ENCODE measurements at places on chromosomes 1 and 21.

- no peak for DNase-seq
These were observed 105.8 kb downstream of the TNFSF18 start for GRCh38 chr1:172944931-172945330.

- DNase-seq, result no peak
These were observed 355.1 kb downstream of the GPATCH2 start for GRCh38 chr1:217275655-217276398.

- DNase-seq, result no peak
These were observed 66.3 kb downstream of the RRAGC start for GRCh38 chr1:38793299-38793698.

- DNase-seq, result no peak
These were observed 29.8 kb upstream of the CACYBP start for GRCh38 chr1:174969977-174970376.

DNA sequence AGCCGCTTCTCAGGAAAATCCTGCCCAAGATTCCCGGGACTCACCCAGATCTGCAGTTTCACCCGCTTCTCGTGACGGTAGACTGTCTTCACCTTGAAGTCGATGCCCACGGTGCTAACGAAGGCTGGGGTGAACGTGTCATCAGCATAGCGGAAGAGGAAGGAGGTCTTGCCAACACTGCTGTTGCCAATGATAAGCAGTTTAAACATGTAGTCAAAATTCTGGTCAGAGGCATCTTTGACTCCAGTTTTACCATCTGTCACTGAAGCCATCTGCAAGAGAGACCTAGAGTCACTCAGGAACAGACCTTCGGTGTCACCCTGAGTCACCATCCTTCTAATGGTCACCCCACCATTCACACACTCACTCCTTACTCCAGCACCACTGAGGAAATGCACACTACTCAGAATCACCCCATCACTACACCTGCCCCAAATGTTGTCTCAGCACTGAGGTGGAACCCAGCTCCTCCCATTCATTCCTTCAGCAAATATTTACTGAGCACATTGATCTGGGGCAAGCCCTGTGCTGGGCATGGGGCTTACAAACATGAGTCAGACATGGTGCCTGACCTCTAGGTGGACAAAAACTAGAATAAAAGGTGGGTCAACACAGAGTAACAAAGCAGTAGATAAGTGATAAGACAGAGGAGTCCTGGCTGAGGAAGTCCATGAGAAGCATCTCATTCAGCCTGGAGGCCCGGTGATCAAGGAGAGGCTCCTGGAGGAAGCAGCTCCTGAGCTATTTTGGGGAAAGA is 13.5 kb downstream of the RAB3B start:
- DNase-seq, result no peak

DNA sequence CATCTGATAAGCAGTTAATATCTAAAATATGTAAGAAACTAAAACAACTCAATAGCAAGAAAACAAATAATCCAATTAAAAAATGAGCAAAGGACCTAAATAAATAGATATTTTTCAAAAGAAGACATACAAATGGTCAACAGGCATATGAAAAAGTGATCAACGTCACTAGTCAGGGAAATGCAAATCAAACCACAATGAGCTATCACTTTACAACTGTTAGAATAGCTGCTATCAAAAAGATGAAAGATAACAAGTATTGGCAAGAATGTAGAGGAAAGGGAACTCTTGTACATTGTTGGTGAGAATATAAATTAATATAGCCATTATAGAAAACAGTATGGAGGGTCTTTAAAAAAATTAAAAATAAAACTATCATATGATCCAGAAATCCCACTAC is 40.7 kb upstream of the NEK7 start:
- DNase-seq, result no peak

DNA sequence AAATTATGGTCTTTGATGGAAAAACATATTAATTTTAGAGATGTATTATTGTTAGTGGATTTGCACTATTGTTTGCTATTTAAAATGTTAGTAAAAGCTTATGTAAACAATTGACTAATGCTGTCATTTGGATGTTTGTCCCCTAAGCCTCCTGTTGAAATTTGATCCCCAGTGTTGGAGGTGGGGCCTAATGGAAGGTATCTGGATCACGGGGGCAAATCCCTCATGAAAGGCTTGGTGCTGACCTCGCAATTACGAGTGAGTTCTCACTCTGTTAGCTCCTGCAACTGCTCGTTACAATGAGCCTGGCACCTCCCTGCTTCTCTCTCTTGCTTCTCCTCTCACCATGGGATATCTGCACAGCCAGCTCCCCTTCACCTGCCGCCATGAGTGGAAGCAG is 14.3 kb downstream of the TMEM35B start:
- no peak for DNase-seq

- DNase-seq, result no peak
These were observed 169.0 kb downstream of the LBR start for GRCh38 chr1:225258811-225259210.

DNA sequence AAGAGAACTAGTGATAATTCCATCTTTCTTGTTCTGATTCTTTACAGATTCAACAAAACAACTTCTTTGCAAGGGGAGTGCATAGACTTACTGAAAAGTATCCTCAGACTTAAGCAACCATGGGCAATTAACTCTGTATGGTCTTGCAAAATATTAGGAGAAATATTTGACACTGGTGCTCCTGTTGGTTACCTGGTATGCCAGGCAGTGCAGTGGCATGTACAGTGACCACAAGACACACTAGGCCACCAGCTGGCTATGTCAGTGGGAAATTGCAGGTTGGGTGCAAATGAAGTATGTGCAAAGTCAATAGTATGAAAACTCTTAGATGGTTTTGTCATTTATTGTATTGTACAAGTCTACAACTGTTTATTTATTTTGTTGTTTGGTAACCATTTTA is 34.5 kb downstream of the EPS15 start:
- DNase-seq, result no peak

DNA sequence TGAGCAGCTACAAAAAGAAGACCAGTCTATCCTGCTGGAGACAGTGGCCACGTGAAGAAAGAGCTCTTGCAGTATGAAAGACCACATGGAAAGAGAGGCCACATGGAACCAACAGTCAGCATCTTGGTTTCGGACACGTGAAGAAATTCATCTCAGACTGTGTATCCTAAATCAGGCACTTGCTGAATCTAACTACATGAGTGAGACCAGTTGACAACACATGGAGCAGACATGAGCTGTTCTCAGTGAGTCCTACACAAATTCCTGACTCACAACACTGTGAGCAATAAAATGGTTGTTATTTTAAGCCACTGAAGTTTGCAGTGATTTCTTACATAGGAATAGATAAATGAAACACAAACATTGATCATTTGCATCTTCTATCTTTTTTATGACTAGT is 2.4 kb upstream of the TAF1A start:
- DNase-seq, result no peak

DNA sequence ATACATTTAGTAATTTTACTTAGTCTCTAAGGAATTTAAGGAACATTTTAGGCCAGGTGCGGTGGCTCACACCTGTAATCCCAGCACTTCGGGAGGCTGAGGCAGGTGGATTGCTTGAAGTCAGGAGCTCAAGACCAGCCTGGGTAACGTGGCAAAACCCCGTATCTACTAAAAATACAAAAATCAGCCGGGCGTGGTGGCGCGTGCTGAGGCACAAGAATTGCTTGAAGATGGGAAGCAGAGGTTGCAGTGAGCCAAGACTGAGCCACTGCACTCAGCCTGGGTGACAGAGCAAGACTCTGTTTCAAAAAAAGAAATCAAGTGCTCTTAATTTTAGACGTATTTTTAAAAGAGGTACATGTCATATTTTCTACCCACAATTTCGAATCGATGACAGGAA is 3.3 kb downstream of the NDC1 start:
- no peak for DNase-seq

DNA sequence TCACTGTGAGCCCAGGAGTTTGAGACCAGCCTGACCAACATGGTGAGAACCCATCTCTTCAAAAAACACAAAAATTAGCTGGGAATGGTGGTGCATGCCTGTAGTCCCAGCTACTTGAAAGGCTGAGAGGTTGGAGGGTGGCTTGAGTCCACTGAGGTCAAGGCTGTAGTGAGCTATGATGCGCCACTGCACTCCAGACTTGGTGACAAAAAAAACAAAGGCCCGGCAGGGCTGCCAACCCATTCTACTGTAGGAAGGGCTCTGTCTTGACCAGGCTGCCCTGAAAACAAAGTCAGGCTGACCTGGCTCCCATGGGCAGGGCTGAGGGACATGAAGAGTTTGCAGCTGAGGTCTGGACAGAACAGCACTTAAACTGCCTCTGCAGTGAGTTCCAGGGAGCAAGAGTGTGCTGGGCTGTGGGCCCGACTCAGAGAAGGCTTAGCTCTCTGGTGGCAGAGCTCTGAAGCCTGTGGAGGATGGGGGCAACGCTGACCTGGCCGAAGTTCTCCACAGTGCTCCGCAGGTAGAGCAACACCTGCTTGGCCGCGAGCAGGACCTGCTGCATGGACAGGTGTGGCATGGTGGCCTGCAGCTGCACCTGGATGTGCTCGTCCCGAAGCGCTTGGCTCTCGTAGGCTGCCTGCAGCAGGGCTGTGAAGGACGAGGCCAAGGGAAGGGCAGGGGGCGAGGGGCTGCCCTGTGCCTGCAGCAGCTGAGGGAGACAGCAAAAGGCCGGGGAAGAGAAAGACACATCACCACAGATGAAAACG is 42.4 kb downstream of the URB1 start:
- DNase-seq, result no peak

DNA sequence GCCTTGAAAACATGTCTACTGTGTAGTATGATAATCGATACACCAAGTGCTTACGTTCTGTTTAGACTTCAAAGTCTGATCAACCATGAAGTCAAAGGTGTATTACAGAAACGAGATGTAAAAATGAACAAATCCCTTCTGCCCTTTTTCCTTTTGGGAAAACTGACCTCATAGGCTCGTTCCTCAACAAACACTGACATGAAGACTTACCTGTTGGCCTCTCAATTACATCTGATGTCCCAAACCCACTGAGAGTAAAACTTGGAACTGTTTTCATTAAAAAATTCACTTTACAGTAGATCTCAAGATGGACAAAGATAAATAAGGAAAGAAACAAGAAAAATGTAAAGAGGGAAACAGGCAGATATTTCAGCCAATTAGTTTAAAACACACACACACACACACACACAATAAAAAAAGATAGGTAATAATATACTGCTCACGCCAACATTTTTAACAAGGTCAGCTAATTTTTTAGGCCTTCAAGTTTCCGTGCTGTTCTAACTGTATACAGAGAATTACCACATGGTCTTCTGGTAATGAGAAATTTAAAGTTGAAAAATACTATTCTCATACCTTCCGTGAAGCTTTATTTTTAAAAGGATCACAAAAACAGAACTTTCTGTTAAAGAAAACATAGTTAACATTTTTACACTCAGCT is 2.1 kb downstream of the HMGN1 start:
- no peak for DNase-seq

DNA sequence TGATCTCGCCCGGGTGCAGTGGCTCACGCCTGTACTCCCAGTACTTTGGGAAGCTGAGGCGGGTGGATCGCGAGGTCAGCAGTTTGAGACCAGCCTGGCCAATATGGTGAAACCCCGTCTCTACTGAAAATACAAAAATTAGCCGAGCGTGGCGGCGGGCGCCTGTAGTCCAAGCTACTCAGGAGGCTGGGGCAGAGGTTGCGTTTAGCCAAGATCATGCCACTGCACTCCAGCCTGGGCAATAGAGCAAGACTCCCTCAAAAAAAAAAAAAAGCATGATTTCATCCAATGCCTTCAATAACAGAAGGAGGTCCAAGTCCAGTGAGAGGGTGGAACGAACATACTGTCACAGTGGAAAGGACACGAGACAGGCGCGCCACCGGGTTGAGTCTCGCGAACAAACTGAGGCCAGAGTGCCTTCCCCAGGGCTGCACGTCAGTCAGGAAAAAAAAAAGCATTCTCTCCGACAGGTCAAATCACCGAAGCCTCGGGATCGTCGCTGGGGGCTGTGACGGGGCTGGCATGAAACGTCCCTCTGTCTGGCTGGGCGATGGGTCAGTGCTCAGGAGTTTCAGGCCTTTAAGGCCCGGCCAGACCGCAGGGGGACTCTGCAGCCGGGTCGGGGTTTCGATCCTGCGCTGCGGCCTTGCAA is 8.4 kb upstream of the CROCC start:
- DNase-seq, result no peak

GRCh38 chr1:154876842-154877369 is 6.8 kb upstream of the KCNN3 start:
- DNase-seq, result no peak

GRCh38 chr1:219548386-219548785 is 64.5 kb downstream of the ZC3H11B start:
- no peak for DNase-seq

DNA sequence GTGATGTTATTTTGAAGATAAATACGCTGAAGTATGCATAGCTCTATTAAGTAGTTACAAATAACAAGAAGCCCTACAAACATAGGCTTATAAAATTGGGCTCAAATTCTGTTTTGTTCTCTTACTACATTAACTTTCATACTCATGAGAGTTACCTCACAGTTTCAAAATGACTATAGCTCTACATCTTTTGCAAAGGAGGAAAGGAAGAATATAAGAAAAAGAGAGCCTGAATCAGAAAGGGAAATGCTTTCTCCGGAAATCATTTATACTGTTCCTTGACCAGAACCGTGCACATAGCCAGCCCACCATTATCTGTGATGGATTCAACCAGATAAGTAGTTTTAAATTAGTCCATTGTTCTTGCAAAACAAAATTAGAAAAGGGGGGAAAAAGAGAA is 1252.1 kb downstream of the NCAM2 start:
- no peak for DNase-seq

GRCh38 chr21:43866260-43866629 is 1.2 kb downstream of the AGPAT3 start:
- no peak for DNase-seq

DNA sequence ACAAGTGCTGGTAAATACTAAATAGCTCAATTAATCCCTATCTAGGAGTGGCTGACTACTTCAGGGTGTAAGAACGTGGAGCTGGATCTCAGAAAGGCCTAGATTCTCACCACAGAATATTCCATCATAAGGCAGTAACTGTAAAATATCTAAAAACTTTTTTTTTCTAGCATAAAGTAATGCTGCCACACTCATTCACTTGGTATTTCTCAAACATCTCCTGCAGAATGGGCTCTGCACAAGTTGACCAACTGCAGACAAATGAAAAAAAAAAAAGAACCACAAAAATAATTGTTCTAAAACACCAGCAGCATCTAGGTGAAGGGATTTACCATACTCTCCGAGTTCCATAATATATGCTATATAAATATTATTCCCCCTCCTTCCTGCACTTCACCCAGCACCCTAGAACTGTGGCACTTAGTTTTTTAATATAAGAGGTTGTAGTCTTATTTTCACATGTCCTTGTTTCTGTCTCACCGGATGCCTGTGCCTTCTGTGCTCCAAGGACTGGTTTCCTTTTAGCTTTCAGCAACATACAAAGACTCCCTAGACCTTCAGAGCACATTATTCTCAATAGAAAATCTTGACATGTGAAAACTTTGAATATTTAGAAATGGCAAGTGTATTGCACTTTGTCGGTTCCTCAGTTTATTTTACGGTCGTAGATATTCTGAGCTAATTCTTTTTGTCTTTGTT is 8.9 kb downstream of the VSIG8 start:
- DNase-seq, result no peak

DNA sequence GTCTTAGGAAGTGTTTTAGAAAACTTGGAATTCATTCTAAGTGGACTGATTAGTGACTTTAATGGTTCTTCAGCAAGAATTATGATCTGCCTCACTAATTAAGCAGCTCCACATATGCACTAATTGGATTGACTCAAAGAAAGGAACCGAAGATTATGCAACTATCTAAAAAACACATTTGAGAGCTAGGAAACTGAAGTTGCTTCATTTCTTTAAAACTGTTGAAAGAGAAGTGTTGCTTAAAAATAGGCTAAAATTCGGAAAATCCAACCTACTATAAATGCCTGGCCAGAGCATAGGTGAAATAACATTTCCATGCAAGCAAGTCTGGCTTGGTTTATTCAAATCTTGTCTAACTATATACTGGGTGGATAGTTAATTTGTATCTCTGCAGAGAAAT is 502.9 kb upstream of the ZRANB2 start:
- no peak for DNase-seq
